Adipocyte (in vitro differentiated cells): ENCODE measurements at places on chromosomes 1 and 21.

DNA sequence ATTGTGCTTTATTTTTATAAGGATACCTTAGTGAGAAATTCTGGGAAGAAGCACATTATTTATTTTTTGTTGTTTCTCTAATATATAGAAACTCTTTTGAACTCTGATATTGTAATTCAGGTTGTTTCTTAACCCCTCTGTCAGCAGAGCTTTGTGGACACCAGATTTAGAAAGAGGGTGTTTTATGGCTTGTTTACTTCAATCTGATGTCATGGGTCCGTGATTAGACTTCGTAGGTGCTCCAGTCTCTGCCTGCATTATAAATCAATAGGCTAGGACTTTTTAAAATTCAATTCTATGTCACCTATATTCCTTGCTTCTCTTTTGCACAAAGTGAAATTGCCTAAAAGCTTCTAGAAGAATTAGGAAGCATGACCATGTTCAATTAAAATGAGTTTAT is 47.3 kb upstream of the CCDC190 start:
- no peak for DNase-seq

GRCh38 chr1:42735056-42735455 is 5.0 kb downstream of the CLDN19 start:
- no peak for DNase-seq

DNA sequence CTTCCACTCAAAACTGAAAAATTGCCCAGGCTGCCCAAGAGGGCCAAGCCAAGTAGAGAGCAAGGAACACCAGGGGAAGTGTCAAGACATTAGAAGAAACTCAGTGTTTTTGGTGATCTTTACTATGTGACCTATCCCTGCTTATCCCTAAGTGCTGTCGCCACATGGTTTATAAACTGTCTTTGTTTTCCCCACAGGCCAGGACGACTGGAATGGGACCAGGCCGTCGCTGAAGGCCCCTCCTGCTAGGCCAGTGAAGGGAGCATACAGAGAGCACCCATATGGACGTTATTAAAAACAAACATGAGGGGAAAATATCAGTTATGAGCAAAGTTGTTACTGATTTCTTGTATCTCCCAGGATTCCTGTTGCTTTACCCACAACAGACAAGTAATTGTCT is 28.7 kb downstream of the KHDRBS1 start:
- no peak for DNase-seq

- DNase-seq: peak; percentile 97
These were observed 45.7 kb upstream of the PRDX6 start for GRCh38 chr1:173431304-173432045.

GRCh38 chr1:75492011-75492410 is 118.9 kb downstream of the SLC44A5 start:
- DNase-seq: peak; percentile 12

DNA sequence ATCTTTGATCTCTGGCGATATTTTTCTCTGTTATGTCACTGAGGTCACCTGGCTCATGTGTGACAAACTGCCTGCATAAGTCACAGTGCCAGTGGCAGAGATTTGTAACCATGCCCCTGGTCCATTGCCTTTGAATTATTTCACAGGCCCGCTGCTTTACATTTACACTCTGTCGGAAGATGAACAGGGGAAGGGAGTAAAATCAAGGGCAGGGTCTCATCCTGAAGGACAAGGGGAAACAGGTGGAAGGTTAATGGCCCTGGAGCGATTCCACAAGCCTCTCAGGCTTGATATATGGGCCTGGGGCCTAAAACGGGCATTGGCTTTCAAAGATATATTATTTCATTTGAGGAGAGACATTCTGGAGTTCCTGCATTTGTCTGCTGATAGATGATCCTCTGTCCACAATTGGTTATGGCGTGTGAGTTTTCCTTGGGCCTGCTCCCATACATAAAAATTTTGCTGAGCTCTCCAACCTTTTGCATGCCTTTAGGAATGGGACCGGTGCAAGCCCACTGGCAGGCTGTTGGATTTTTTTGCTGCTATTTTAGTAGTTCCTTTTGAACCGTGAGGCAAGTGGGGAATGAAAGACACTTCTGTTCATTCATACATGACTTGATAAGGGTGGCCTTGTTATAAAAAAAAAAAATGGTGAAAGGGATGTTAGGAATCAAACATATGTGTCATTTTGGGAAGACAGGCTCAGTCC is 51.9 kb downstream of the NR5A2 start:
- DNase-seq: no peak

DNA sequence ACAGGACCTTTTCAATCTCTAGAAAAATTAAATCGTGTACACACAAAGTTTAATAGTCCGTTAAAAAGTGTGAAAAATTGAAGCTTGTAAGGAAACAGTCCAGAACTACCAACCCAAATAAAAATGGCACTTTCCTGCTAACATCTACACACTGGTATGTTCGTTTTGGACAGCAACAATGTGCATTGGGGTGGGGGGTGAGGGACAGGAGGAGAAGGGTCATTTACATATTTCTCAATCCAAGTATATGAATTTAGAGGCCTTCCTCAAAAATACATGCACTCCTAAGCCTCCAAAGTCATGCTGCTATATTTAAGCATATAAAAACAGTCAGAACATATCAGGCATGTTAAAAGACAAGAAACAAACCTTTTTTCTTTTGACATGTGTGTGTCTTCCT is 2.5 kb downstream of the PPP1R15B start:
- DNase-seq: peak; percentile 61

DNA sequence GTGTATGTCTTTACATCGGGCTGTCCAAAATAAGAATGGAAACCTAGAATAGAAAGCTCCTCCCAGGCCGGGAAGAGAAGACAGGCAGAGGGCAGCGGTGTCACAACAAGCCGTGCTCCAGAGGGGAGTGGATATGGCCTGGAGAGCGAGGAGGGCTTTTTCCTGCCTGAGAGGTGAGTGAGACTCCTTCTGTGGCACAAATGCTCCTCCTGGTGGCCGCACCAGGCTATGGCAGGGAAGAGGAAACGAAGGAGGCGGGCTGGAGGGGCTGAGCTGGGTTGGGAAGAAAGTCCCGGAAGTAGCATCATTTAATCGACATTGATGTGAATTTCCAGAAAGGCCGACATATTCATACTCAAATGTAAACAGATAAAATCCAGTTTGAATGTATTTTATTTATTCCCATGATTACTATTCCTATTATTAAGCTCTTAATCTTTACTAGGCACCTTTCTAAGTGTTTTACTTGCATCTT is 54.7 kb downstream of the MEF2D start:
- DNase-seq: peak; percentile 91

- DNase-seq: no peak
These were observed 2.1 kb downstream of the ITGB2 start for GRCh38 chr21:44918581-44919033.

- no peak for DNase-seq
These were observed 58.4 kb upstream of the LGALS8 start for GRCh38 chr1:236465231-236465958.

DNA sequence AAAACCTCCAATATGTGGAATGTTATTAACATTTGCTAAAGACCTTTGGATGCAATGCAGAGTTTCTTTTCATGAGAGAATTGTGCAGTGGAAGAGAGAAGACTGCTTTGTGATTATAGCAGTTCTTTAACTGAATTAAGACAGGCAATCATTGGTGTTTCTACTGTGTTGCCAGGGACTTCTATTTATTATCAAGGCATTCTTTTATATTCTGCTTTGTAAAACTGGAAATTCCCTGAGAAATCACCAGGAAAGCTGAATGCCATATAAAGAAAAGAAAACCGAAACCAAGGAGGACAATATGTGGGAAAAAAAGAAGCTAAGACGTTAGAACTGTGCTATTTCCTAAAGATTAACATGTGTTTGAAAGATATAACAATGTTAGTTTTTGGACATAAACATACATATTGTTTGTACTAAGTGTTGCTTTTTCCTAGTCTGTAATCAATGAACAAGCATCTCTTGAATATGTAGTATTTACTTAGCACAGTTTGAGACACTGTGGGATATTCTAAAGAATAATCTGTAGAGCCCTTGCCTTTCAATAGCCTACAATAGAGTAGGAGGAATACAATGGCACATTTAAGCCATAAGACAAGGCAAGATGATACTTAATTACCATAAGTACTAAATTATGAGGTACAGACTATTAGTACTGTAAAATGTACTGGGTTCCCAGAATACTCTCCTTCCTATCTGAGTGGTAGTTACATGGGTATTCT is 47.1 kb downstream of the EXTL2 start:
- DNase-seq: peak; percentile 68

- peak; percentile 80 for DNase-seq
These were observed 75.0 kb downstream of the CLIC6 start for GRCh38 chr21:34743831-34744230.

DNA sequence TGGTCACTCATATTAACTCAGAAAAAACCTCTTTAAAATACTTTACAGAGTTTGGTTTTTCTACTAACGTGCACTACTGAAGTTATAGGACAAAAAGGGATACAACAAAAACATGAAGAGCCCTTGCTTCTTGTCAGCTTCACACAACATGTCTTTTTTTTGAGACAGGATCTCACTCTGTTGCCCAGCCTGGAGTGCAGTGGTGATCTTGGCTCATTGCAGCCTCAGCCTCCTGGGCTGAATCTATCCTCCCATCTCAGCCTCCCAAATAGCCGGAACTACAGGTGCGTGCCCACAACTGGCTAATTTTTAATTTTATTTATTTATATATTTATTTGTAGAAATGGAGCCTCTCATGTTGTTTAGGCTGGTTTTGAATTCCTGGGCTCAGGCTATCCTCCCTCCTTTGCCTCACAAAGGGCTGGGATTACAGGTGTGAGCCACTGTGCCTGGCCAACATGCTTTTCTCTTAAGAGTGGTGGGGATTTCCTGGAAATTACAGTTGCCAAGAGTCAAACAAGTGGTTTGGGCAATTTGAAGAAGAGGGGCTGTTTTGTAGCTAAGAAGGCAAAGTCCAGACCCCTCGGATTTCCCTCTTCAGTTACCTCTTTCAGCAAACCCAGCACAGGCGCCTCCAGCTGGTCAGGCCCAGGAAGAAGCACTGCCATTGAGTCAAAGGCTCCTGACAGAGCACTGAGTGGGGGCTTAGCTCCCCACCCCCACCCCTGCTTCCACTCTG is 6.4 kb upstream of the SMPDL3B start:
- DNase-seq: no peak

DNA sequence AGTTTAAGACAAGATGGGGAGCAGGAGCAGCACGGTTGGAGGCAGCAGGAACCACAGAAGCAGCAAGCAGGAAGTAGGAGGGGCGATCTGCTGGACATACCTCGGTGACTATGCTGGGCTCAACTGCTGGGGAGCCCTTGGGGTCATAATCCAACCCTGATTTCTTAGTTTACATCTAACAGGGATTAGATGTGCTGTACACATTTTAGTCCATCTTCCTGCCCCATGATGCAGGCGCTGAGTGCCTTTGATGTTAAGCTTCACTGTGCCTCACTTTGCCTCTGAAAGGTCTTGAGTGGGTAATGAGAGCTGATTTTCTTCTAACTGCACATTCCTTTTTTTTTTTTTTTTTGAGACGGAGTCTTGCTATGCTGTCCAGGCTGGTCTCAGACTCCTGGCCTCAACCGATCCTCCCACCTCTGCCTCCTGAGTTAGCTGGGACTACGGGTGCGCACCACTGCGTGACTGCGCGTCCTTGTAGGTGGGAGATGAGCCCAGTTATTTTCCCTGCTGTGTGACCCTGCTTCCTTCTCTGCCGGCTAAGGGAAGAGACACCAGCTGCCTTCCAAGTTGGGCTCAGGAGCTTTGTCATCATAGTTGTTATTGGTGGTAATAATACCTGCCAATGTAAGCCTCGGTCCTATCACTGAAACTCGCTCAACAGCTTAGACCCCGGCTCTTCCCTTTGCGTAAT is 1.1 kb upstream of the RCAN3 start:
- peak; percentile 15 for DNase-seq

- no peak for DNase-seq
These were observed 8.8 kb upstream of the ADAR start for GRCh38 chr1:154616659-154617345.

DNA sequence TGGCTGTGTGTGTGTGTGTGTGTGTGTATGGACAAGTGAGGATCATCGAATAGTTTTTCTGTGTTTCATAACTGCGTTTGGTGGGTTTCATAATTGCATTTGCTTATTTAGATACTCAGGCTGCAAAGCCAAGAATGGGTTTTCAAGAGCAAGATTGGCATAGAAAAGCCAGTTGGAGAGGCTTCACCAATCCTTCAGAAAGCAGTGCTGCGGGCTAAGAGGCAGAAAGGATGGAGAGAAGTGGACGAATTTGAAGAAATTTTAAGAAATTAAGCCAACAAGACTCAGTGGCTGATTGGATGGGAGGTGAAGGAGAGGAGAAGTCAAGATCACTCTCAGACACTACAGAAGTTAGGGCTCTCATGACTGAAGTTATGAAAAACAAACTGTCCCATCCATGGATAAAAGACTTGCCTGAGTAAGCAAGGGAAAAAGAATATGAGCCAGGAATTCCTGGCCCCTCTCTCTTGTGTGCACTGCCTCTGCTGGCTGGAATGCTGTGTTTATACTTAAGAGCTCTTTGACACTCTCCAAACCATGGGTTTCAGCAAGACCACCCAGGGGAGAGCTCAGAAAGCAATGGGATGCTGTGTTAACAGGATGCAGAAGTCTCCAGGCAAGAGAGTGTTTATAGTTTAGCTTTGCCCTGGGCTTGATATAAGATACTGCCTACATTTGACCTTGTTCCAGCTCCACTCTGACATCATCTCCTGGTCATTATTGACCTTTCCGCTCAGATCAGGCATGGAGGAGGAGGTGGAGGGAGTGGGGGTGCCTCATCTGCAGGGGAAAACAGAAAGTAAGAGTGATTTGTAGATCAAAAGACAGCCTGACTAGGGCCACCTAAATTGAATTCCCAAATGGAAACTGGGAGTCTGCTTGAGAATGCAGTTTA is 232.0 kb upstream of the PLXNA2 start:
- peak; percentile 28 for DNase-seq

DNA sequence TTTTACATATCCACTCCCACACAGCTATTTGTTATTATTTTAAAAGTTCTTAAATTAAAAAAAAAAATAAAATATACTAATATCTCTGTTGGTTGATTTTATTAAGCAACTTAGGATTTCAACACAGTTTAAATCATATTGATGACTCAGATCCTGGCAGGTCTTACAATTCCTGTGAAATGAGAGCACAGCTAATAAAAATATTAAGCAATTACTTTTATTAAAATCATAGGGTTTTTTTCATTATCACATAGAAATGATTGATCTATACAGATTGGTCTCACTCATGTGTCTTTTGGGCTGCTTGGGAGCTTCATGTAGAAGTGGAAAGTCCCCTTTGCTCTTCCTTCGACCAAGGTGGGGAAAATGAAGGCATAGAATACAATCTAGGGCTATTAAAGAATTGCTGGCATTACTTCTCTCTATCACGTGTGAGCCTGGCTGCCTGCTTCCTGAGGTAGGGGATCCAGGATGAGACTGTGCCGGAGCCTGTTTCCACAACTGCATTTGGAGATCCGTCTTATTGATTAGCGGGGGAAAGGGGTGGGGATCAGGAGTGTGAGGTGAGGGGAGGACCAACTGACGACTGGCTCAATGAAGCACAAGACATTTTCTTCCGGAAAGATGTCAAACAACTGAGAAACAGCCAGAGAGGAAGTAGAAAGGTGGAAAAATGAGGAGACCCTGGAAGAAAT is 858.0 kb downstream of the USP25 start:
- DNase-seq: peak; percentile 77
